Stimulated activated CD4-positive, alpha-beta T cell treated with anti-CD3 and anti-CD28 coated beads, Interleukin-2, amount 100 ng/mL, for 48 hours (primary cell): ENCODE measurements at places on chromosomes 7 and 10.

DNA sequence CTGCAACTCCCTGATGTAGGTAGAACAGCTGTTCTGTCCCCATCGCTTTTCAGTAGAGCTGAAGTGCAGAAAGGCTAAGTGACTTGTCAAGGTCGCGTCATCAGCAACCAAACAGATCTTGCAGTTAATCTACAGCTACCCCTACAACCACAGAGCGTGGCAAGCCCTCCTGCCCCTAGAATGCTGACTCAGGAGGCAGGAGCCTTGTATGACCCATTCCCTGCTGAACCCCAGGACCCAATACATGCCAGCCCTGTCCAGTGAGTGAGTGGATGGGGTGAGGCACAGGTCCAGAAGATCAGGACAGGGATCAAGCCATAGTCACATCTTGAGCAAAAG is 26.6 kb upstream of the GJD4 start:
- DNase-seq: no peak

DNA sequence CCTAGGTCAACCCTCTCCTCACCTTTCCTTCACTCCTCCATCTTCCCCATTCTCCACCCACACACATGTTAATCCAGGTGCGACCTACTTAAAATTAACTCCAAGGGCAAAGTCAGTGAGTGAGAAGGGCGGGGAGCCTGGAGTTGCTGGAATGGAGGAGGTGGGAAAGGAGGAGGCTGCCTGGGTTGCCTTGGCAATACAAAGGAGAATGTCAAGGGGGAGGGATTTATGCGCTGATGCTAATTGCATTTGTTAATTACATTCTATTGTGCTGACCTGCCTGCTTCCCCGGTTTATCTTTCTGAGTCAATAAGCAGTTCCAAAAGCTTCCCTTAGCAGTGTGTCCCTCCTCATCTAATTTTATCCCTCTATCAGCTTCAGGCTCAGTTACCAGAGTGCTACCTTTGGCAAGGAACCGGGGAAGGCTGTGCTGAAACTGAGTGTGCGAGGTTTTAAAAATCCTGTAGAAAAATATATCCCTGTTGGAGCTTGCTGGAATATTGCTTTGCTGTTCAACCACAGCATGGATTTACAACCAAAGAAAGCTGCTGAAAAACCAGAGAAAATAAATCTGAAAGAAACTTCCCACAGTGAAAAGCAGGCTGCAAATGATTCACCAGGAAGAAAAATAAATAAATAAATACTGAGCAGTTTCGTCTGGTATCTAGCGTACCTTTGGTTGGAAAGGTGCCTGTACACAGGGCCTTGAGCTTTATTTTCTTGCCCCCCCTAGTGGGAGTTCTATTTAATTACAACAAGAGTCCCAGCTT is 113.2 kb upstream of the DGKB start:
- no peak for DNase-seq

- no peak for DNase-seq
Measured at GRCh38 chr7:22872096-22872807, 49.6 kb upstream of the TOMM7 start.

DNA sequence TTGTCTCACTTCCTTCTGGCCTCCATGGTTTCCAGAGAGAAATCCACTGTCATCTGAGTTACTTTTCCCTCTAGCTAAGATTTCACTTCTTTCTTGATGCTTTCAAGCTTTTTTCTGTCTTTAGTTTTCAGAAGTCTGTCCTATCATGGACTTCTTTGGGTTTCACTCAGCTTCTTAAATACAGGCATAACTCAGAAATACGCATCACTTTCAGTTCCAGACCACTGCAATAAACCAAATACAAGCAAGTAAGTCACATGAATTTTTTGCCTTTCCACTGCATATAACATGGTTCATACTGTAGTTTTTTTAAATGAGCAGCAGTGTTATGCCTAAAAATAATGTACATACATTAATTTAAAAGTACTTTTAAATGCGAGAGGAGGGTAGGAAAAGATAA is 48.7 kb downstream of the STK17A start:
- DNase-seq: no peak

GRCh38 chr10:13440185-13441061 is 88.4 kb downstream of the BEND7 start:
- DNase-seq: peak; percentile 62

DNA sequence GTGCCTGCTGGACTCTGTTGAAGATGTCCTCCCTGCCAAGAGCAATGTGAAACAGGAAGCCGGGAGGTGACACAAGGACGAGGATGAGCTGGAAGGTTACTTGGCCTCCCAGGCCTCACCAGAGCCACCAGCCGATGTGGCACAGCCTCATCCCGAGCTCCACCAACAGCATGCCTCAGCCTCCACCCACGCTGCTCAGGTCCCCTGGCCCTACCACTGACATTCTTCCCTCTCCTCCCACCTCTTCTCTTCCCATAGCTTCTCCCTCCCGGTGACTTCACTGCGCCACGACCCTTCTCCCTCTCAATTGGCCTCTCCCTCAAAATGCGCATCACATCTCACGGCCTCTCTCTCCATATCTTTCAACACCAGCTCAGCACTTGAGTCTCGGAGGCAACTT is 249.9 kb downstream of the SKAP2 start:
- DNase-seq: no peak

- DNase-seq: no peak
Measured at GRCh38 chr10:83545901-83546391, 593.4 kb upstream of the GHITM start.

DNA sequence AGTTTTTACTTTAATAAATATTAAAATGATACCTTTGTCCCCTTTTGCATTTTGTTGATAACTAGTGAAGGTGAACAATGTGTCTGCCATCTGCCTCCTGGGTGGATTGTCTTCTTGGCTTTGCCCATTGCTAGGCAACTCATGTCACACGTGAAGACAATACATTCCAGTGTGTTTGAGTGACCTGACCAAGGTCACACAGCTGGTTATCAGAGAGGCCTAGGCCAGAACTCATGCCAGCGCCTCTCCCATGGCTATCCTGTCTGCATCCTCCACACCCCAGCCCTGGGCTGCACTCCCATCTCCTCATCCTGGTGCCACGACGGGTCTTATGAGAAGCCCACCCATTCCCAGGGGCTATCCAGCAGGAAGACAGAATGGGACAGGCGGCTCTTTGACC is 108.7 kb downstream of the PLCE1 start:
- no peak for DNase-seq

- no peak for DNase-seq
Measured at GRCh38 chr10:53064614-53065013, 292.0 kb upstream of the MBL2 start.

DNA sequence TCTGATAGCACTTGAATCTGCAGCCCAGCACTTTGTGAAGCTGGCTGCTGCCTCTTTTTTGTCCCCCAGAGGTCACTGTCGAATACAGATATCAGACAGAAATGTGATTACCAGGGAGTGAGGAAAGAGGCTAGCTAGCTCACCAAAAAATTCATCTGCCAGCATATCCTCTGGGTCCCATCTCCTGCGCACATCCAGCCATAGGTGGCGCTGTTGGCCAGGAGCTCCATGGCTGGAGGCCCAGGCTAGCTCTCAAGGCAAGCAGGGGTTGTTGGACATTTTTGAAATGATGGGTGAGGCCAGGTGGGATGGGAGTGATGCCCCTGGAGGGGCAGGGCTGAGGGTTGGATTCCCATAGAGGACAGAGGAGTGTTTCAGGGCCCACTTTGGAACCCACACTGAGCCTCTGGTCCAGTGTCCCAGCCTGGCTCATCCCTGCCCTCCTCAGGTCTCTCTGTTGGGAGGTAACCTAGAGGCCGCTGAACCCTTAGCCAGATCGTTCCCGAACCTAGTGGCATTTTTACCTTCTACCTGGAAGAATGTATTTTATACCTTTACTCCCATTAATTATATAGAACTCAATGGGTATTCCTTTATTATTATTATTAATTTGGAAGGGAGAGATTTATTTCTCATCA is 14.8 kb downstream of the DPCD start:
- DNase-seq: peak; percentile 63

GRCh38 chr7:44059219-44060090 is 5.9 kb downstream of the PGAM2 start:
- no peak for DNase-seq

- no peak for DNase-seq
Measured at GRCh38 chr10:114396464-114396863, 7.8 kb downstream of the AFAP1L2 start.

DNA sequence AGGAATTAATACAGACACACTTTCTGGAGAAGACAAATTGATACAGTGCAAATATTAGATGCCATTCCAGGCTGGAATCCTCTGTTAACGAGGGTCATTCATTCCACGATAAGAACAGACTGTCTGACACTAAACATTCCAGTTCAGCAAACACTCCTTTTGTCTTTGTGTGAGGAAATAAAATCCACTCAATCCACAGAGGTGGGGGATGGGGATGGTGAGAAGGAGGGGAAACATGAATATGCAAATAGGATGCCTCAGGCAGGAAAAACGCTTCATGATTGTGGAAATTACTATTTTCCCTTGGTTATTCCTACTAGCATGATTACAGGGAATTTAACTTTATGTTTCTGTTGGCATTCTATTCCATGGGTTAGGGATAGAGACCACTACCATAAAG is 196.9 kb upstream of the CDCA7L start:
- no peak for DNase-seq

- DNase-seq: no peak
Measured at GRCh38 chr7:18225067-18225466, 197.4 kb upstream of the PRPS1L1 start.

DNA sequence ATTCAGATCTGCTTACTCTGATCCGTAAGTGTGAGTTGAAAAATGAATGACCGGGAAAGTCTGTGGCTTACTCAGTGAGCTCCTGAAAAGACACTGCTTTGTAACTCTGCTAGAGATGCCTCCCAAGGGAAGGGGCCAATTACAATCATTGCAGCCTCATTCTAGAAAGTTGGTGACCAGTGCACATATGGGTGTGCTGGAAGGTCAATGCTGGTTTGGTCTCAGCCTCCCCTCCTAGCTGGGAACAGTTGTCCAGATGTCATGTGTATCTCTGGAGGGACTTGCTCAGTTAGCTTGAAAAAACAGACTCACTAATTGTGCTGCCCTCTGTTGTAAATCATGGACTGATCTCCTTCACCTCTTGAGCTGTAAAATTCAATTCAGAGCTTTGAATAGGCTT is 405.0 kb downstream of the ADRA2A start:
- no peak for DNase-seq

DNA sequence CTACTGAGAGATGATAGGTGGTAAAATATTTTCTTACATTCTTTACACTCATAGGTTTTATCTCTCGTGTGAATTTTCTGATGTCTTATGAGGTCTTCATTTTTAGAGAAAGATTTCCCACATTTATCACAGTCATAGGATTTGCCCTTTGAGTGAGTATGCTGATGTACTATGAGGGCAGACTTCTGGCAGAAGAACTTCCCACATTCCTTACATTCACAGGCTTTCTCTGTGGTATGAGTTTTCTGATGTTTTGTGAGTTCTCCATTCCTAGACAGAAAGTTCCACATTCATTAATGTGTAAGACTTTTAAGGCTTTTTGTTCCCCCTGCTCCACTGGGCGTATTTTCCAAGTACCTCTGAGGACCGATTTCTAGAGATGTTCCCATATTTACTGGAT is 23.5 kb downstream of the ZNF25 start:
- DNase-seq: no peak

DNA sequence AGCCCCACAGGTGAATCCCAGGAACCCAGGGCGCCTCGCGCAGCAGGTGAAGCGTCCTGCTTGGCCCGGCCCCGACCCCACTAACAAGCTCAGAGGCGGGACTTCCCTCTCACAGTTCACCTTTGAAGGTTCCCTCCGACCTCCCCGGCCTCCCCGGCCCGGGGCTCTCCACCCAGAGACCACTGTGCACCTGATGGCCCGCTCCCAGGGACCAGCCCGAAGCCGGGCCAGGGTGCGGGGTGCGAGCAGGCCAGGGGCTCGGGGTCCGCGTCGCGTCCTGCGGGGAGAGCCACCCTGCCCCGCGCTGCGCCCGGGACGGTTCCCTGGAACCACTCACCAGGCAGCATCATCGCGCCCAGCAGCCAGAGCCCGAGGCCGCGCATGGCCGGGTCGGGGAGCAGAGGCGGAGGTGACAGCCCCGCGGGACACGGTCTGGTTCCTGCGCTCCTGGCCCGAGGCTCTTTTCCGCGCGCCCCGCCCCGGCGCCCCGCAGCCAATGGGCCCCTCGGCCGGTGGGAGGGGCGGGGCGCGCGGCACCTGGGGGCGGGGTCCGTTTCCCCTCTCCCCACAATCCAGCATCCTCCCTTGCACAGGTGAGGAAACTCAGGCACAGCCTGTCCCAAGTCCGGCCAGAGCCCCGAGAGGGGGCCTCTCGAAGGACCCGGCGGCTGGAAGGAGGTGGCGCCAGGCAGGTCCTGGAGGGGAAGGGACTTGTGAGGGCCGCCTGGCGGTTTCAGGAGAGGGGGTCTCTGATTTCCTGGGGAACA is at the start of gene ADAM8:
Gene ADAM8, minus strand, starts transcription at position 434 of the 767 bp plus-strand sequence. Its CDS starts 51 bp downstream, at position 383.
- peak; percentile 58 for DNase-seq

GRCh38 chr7:95608359-95609173 is 12.2 kb upstream of the PDK4 start:
- DNase-seq: no peak

DNA sequence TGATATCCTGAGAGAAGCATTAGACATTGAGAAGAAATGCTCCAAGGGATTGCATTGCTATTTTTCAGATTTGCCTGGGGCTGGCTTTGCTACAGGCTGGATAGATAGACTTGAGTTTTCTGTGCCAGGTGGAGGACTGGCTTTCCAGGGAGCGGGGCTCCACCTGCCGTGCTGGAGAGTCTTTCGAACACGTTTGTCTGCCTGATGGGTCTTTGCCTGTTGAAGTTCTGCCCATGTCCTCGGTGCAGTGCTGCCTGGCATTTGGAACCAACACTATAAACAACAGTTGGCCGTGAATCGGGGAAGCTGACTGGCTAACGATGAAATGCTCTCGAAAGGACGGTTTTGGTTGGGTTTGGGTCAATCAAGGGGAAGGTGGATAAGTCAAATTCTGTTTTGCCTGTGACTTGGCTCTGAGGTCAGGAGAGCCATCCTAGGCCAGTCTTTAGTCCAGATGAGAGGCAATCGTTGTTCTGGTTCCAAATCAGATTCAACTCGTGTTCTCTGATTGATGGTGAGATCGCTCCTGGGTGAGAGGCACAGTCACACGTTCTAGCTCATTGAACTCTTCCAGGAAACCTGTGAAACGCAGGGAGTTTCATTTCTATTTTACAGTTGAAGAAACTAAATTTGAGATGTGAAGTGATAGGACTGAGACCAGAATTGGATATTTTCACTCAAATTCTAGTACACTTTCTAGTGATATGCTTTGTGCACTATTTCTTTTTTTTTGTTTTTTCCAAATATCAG is 599.0 kb downstream of the TYW1 start:
- DNase-seq: no peak

DNA sequence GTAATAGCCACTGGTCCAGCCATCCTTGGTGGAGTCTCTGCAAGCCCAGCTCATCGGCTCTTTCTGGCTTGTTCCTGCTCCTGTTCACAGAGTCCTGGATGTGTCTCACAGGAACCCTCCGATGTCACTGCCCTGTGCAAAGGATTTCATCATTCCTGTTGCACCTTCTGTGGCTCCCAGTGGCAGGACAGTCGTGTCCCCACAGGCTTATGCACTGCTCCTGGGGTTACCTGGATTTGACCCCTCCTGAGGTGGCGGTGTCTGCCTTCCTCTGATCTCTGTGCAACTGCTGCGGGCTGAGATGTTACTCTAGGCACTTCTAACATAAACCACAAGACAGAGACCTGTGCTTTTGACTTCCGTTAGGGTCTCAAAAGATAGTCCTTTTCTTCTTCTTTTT is 30.6 kb downstream of the APBB1IP start:
- no peak for DNase-seq
